ENCODE measurements at places on chromosomes 7 and 10.

GRCh38 chr7:30920021-30920583 lies 8.4 kb downstream of the AQP1 start:
- no peak for DNase-seq

DNA sequence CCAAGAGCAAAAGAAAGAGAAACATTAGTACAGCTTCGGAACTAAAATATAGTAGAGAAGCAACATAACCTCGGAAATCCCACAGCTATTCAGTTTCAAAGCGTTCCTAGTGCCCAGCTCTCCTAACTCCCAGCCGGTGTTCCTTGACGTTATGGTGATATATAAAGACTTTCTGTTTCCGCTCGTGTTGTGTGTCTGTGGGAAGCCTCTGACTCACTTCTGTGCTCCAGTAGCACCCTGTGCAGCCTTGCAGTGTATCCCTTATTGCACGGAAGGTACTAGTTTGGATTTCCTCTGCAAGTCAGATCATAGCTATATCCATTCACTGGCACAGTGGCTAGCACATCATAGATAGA lies 535 bp downstream of the ASAH2B start:
- no peak for DNase-seq

DNA sequence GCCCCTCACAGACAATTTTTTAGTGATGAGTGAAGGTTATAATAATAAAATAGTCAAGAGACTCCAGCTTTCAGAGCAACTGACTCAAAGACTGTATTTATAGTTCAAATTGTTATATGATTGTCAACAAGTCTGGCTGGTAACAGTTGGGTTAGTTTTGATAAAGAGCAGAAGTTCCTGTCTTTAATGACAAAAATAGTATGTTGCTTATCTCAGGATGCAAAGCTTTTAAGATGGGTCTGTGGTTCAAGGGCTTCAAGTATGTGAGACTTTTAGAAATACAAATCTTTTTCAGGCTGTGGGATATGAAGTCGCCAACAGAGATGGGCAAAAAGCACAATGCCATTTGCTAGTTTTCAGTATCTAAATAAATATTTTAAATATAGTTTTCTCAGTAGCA lies 118.4 kb downstream of the ABCA13 start:
- no peak for DNase-seq

DNA sequence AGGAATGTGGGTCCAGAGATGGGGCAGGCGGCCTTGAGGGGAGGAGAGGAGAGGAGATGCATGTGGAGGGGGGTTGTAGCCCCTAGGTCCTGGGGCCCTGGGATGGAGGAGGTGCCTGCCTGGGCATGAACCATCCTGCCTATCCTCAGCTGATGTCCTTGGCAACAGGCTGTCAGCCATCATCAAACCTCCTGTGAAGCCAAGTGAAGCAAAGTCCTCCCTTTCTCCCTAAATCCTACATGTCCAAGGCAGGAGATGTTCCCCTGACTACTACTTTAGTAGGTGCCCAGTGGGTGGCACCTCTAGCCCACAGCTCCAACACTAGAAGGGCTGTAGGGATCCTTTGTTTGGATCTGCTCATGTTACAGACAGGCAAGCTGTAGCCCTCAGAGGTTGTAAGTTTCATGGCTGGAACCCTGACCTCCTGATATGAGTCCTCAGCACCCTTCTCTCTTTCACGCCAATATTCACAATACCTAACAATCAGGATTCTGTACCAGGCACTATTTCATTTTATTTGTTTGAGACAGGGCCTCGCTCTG lies 66.6 kb upstream of the SYPL1 start:
- DNase-seq: no peak

DNA sequence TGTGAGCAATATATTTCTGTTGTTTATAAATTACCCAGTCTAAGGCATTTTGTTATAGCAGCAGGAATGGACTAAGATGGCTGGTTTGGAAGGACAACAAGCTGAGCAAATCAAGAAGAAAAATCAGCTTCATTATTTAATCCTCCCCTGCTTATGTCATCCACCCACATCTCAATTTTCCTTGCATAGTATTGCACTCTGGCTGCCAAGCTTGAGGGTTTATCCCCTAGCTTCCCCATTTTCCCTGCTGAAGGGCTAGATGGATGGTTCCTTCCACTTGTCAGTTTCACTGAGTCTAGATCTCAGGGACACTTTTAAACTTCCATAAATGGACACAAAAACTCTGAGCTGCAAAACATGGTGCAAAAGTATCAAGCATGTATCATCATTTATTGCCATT lies 75.2 kb upstream of the LAMB4 start:
- DNase-seq: no peak

DNA sequence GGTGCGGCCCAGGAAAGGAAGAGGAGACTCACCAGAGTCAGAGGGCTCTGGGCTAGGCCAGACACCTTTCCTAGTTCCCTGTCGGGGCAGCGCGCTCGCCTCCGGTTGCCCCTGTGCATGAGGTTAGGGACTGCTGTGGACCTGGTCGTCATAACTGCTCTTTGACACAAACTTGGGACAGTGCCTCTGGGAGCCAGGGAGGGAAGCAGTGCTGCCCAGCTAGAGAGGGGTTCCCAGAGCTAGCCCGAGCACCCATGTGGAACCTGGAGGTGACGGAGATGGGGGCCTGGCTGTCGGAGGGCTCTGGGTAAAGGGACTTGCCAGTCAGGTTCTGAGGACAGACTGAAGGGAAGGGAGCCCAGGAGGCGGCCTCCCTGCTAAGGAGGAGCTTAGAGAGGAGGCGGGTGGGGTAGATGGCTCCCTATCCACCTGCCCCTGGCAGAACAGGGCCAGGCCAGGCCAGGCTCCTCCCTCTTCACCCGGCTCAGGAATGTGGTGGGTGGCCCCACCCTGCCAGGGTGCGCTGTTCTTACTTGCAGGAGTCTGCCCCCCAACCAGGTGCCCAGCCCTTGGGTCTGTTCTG lies 29.7 kb downstream of the AGAP3 start:
- DNase-seq: no peak

Measured in GM12892 (cell line).